ENCODE measurements at places on chromosomes 1 and 21.

DNA sequence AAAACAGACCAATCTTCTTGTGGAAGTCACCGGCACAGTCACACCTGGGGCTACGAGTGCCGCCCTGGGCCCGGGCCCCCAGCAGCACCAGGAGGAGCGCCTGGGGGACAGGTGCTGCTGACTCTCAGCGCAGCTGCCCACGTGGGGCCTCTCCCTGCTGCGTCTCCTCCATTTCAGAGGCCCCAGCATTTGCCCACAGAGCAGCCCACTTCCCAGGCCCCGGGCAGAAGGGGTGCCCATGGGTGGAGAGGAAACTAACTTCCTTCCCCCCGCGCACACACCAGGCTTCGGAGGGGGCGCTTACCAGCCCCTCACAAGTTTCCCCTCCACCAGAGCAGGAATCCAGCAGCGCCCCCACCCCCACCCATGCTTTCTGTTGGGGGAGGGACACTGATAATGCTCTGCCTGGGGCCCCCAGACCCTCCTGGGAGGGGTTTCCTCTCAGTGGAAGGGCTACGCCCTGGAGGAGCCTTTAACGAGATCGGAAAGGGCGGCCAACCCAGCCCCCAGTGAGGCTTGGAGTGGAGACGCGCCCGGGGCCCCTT lies 440 bp downstream of the TNFRSF25 start:
- DNase-seq, result no peak

DNA sequence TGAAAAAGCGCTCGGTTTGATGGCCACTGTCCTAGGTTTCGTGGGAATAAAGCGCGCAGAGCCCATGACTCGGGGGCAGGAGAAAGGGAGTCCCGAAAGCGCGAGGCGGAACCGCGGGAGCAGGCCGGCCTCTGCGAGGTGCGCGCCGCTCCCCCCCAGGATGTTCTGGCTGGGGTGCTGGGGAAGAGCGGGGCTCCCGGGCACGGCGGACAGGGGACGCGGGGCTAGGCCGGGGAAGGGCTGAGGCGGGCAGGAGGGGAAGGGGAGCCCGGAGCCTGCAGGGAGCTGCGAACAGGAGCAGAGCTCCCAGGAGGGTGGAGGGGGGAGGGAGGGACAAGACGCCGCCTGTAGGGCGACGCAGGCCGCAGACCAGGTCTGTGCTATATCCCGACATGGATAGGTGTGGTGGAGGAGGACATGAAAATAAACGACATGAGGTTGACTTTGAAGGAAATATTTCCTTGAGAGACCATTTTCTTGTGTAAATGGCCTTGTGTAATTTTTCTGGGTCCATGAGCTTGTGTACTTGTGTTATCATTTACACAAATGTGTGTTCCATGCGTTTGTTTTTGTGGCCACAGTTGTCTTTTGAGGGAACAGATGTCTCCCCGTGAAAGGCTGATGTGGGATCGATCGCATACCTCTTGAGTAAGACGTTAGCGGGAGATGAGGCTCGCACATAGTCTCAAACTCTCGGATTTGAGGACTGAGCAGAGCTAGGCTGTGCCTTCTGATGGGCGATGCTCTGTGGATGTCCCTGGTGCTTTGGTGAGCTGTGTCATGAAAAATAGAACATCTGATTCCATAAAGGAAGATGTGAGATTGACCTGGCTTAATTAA lies 1.3 kb downstream of the PCNT start:
- DNase-seq, result peak; percentile 55

DNA sequence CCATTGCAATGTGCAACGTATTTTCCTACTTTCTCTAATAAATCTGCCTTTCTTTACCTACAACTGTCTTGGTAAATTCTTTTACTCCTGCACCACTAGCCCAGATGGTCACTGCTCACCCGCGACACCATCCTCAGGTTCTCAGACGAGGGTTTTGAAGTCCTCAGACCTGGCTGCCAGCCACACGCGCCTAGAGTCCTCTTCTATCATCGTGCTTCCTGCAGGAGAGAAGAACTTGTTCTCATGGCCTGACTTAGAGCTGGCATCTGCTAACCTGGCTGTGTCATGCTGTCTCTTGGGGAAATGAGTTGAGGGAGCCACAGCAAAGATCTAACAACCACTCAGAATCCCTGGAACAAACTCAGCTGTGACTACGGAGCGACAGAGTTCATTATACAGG lies 30.3 kb upstream of the PGBD5 start:
- DNase-seq, result no peak

DNA sequence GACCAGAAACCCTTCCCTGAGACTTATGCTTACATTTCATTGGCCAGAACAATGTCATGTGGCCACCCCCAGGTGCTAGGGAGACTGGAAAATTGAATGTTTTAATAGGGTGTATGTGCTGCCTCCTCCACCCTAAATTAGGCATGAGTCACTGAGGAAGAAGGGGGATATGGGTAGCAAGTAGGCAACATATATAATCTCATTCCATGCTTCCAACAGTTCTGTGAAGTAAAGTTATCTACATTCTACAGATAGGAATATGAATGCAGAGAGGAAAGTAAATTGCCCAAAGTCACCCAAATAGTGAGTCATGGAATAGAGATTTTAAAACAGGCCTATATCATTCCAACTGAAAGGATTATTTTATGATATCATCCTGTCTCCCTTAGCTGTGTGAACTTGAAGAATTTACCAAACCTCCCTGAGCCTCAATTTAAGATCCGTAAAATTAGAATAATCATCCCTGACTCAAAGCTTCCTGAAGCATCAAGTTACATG lies 168.6 kb upstream of the FGGY start:
- DNase-seq, result no peak

- DNase-seq, result no peak
These were observed 18.6 kb downstream of the MKNK1 start for GRCh38 chr1:46585312-46585938.

- DNase-seq, result no peak
These were observed 14.6 kb downstream of the STRIP1 start for GRCh38 chr1:110048923-110049601.

DNA sequence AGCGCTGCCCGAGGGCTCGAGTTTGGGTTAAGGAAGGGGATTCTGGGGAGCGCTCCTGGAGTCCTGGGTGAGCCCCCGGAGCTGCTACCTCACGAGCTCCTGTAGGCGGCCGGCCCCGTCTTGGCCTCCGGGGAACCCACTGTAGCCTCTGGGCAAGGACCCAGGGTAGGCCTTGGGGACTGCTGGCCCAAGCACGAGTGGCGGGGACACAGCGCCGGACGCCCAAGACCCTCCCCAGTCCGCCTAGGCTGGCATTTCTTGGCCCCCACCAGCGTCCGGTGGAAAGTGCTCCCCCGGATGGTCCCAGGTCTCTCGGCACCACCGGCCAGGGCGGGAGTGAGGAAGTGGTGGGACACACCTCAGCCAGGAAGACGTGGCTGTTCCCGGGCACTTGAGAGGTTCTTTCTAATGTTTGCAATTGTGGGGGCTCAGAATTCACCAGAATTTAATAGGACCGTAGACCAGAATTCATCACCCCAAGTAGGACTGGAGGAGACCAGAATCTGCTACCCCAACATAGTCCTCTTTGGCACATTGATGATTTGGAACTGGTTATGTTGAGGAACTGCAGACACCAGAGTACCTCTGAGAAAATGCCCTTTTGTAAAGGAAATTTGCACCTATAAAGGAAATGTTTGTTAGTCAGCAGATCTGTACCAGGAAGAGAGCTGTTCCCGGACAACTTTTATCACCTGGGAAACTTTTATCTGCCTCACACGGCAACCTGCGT lies 622 bp upstream of the TMPRSS2 start:
- DNase-seq, result no peak

- no peak for DNase-seq
These were observed 18.5 kb upstream of the EPHA2 start for GRCh38 chr1:16174261-16174868.

Measured in CMK (cell line).